CD4-positive, alpha-beta T cell (primary cell): ENCODE measurements at places on chromosomes 12 and 14.
A peak's percentile ranks its signal among the peaks of the same experiment; 100 is the strongest.

- no peak for DNase-seq
Measured at GRCh38 chr14:104650981-104651875, 38.2 kb upstream of the INF2 start.

GRCh38 chr12:92496790-92497189 is 206.0 kb upstream of the PLEKHG7 start:
- DNase-seq: no peak

DNA sequence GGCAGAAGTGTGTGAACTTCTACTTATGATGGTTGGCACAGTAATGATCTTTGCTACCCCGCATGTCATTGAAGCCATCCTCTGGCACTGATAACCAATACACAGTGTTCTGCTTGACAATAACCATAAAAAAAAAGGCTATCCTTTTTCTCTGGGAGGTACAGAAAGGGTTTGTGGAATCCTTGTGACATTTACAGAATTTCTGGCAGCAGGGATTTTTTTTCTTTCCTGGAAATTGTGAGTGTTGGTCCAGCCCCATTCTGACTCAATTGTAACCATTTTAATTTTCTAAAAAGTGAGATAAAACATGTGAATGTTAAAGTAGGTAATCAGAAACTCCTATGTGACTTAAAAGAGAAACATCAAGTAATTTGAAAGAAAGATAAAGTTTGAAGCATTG is 943.8 kb downstream of the TMTC2 start:
- DNase-seq: no peak

- no peak for DNase-seq
Measured at GRCh38 chr14:101233021-101233366, 328.3 kb upstream of the DIO3 start.

GRCh38 chr12:69097619-69098368 is 141.6 kb upstream of the CPSF6 start:
- no peak for DNase-seq

GRCh38 chr12:24854908-24855307 is 94.0 kb downstream of the BCAT1 start:
- DNase-seq: no peak

GRCh38 chr12:10667581-10667980 is 6.3 kb downstream of the STYK1 start:
- no peak for DNase-seq

DNA sequence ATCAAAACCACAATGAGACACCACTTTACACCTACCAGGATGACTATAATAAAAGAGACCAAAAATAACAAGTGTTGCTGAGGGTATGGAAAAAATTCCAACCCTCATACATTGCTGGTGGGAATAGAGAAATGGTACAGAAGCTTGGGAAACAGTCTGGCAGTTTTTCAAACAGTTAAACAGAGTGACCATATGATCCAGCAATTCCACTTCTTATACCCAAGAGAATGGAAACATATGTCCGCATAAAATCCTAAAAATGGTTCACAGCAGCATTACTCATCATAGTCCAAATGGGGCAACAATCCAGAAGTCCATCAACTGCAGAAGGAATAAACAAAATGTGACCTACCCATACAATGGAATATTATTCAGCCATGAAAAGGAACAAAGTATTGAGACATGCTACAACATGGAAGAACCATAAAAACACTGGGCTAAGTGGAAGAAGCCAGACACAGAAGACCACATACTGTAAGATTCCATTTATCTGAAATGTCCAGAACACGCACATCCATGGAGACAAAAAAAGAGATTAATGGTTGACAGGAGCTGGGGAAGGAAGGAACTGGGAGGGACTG is 44.5 kb downstream of the CHGA start:
- no peak for DNase-seq

DNA sequence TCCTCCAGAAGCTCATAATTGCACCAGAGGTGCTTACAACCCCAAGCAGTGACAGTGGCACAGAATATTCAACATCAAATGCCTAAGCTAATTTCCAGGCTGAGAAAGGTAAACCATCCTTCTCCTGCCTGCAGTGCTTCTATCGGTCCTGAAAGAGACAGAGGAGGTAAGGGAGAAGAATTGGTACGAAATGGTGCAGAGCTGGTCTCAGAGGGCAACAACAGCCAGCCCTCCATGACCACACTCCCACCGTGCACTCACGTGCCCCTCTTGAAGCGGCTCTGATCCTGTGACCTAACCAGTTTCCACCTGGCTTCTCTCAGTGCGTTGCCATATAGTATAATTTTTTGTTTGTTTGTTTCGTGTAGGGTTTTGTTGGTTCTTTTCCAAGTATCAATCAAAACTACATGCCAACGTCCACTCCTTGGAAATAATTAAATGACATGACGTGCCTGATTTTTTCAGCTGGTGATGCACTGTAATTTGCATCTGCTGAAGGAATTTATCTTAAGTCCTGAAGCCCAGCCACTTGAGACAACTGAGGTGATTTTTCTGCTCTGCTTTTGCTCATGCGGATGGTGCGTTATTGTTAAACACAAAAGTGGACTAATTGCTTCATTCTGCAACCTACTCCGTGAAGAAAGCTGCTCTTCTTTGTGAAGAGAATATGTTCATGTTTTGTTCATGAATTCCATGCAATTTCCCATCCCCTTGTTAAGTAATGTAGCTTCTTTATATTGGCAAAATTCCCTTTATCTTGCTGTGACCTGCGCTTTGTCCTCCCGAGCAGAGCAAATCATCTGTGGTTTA is 1.3 kb upstream of the ATP2A2 start:
- DNase-seq: no peak

- peak; percentile 25 for DNase-seq
Measured at GRCh38 chr12:42094277-42094676, 50.4 kb downstream of the GXYLT1 start.

GRCh38 chr14:38958589-38958988 is 144.4 kb downstream of the SEC23A start:
- no peak for DNase-seq

- DNase-seq: no peak
Measured at GRCh38 chr14:34201909-34202637, 251.2 kb upstream of the EGLN3 start.

DNA sequence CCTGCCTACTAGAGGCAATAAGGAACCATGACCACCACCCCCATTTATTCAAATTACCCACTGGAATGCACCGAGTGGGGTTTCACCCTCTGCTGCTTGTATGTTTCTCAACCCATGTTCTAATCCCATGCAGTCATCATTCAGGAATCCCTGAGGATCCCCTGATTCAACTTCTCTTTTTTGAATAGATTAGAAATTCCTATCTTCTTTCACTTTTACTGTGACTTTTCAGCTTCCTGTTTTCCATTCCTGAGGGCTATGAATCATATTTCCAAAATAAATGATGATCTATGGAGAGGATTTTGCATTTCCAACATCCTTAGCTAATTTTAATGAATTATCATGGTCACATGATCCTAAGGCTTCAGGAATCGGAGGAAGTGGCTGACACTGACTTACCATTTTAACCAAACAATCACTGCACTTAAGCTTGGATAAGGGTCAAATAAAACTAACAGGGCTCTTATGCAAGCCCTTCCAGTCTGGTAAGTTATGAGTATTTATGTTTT is 19.4 kb upstream of the P2RX4 start:
- DNase-seq: no peak

DNA sequence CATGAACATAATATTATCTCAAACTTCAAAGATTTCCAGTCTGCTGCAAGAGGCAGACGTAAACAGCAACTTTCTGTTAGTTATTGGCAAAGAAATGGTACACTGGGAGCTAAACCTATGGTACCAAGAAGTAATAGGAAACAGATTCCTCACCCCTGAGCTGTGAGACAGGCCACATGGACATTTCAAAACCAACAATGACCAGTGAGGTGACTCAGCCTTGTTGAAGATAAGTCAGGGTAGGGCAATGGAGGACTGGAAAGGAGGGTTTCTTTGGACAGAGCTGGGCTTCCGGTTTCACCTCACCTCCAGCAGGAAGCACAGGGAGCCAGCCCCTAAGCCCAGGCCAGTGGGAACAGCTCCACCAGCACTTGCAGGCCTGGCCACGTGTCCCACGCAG is 1320.5 kb downstream of the AACS start:
- no peak for DNase-seq

DNA sequence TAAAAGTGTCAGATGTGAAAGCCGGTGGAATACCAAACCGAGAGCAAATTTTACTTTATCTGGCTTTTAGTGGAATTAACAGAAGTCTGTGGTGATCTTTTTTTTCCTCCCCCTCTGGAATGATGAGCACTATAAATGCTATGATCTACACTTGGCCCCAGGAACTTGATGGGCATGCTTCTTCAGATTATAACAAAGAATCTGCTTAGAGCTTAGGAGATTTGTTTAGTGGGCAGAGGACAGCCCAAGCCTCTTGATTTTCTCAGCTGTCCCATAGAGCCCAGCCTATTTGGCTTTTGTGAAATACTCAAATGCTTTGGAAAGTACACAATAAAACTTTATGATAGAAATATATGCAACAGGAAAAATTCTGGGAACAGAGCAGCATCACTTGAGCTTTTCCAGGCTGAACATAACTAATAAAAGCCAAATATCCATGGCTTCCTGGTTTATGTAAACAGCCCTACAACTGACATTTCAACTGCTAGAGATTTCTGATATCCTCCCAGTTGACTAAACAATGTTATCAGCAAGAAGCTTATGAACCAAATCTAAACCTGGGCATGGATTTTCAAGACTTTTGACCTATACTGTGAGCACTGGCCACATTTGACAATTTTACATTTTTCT is 149.6 kb downstream of the PLXNC1 start:
- no peak for DNase-seq

DNA sequence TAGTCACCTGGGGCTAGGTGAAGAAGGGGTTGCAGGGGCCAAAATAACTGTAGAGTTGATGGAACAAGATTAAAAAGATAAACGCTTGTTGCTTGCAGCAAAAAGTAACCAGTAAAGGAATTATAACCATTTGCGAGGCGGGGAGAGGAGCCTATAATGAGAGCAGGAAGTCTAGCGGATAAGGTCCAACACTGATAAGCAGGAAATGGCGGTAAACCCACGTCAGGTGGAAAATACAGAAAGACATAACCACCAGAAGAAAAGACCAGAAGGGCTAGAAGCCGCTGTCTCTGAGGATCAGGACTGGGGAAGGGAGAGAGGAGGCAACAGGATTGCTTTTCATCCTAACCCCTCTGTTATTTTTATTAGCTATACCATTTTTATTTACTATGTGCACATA is 303.3 kb downstream of the DPF3 start:
- DNase-seq: no peak

DNA sequence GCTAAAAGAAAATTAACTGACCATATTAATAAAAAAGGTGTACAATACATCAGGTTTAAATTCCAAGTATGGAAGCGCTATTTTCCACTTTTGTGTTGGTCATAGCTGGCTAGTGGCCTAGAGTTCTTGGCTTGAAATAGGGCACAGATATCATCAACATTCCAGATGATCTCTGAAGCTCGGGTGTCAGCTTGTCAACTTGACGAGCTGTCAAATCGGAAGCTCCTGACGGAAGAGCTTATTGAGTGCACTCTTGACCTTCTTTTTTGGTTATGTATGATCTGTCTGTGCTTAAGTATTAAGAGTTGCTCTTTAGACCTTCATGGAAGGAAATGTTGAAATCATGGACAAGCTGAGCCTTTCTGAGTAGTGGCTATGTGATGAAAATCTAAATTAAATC is 177.9 kb downstream of the APAF1 start:
- no peak for DNase-seq

DNA sequence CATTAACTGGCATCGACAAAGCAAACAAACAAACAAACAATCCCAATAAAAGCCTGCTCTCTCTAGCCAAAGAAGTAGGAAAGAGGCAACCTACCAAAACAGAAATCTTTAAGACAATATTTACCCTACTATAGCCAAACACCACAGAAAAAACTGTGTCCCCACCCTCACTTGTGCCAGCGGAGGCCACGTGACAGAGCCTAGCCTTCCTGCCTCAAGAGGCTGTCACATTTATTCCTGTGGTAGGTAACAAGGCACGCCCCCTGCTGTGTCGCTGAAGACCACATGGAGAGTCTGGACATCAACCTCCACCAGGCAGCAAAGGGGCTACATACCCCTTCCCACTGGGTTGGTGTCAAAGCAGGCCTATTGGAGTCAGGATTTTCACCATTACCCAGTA is 148.1 kb downstream of the LMNTD1 start:
- DNase-seq: no peak

DNA sequence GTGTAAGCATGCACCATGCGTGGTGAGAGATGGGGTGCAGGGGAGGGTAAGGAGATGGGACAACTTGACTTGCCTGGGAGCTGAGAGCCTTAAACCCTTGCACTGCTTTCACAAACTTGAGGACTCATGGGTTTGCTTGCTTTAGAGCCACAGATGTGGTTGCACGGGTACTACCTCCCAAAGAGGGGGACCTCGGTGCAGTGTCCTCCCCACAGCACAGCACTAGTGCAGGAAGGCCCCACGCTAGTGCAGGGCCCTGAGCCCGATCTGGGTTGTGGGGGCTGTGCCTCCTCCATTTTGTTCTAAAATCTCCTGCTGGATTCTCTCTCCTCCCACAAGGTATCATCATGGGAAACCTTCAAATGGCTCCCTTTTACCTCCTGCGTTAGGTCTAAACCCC is 11.2 kb downstream of the KRT72 start:
- no peak for DNase-seq

DNA sequence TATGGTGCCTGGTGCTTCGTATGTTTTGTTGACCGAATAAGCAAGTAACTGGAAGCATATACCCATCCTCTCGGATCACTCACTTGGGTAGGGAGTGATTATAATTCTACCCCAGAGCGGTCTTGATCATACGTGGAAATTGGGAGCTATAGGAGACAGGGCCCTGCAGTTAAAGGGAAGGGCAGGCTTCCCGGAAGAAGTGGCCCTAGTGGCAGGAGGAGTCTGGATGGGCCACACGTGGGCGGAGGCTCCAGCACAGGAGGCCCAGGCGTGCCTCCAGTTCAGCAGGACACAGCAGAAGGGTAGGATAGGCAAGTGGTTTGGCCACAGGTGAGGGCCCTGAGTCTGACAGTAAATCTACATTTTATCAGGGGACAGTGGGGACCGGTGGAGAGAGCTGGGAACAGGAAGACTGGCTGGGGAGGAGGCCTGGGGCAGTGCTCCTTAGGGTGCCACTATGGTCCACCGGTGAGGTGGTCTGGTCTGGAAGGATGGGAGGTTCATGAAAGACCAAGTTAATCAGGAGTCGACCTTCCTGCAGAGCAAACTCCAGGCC is 23.5 kb upstream of the YY1 start:
- no peak for DNase-seq

DNA sequence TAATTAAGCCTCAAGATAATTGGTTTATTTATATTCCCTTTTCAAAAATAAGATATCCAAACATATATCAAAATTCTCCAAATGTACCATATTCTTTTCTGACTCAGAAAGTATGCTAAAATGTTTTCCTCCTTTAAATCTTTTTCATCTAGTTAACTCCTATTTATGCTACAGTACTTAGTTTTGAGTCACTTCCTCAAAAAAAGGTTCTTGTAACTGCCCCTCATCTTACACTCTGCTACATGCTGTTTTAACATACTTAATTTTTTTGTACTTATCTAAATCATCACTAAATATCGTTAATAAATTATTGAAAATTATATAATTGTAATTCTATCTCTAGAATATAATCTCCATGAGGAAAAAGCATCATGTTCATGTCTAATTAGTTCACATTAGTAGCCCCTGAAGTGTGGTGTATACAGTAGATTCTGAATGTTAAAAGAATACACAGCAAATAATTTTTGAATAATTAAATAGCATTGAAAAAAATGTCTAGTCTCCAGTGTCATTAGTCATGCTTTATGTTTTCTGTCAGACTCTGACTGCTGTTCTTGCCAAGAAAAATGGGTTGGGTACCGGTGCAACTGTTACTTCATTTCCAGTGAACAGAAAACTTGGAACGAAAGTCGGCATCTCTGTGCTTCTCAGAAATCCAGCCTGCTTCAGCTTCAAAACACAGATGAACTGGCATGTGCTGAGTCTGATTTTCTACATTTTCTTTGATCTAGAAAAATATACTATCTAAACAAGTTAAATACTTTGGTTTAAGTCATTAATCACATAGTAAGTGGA is 3.5 kb downstream of the KLRD1 start:
- DNase-seq: no peak
